ENCODE measurements at places on chromosomes 7 and 10. TPM values are rescaled to one million over a fixed set of nuclear protein-coding genes. Genes with fewer than 3 reads are reported as not detected.

DNA sequence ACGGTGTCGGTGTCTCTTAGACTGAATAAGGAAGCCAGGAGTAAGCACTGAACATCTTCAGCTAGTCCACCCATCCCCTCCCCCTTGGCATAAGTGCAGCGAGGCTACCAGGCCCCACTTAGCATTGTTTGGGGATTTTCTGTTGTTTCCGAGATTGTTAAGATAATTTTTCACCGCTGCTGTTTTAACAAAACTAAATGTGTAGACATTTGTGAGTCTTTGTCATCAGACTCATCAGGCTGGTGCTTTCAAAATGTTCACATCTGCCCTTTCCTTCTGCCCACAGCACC is 21.0 kb upstream of the GOT1 start:
- DNase-seq = no peak

Gene TAS2R5
- 0.53 TPM for total RNA-seq

DNA sequence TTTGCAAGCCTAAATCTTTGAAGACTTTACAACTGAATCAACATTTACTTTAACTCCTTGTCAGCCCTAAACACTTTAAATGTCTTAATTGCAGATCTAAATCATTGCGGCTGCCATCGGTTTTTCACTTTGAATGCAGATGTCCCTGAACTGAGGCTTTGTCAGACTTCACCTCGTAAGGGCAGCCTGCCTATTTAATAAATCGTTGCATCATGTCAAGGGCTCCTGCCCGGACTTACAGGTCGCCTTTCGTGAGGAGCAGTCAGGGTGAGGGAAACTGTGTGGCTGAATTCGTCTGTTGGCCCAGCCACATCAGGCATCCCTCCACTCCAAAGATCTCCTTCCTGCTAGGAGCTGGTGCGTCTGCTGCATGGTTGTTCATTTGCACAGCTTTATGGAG is 368.2 kb upstream of the NPVF start:
- no peak for DNase-seq

Gene ITGB8
- total RNA-seq = 4.8 TPM

Gene OGDHL
- 3.4 TPM for total RNA-seq

Gene ANKRD26
- 11.5 TPM for total RNA-seq

Gene SAP25
- 0.58 TPM for total RNA-seq

Gene FKBP6
- not detected for total RNA-seq

GRCh38 chr10:42866115-42866995 is 83.8 kb downstream of the BMS1 start:
- peak; percentile 89 for DNase-seq

DNA sequence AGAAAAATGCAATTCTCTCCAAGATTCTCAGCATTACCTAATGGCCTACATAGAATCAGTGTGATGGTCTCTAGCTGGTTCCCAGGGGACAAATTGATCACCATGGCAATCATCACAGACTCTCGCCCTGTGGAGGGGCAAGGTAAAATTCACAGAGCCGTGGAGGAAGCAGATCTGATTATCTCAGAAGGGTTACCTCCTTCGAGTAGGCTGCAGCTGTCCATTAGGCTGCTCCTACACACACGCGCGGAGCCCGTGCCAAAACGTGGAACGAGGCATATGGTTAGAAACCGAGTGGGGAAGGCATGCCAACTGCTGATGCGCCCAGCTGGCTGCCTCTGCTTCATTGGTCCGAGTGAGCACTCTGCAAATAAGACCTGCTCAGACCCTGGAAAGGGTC is 52.8 kb upstream of the PTER start:
- DNase-seq = no peak

GRCh38 chr7:127392182-127392565 is 334 bp downstream of the ZNF800 start:
- DNase-seq = peak; percentile 68

Gene LIPF
- not detected for total RNA-seq

Gene LEP
- total RNA-seq = 25.6 TPM

Gene CPN1
- total RNA-seq = not detected

- peak; percentile 14 for DNase-seq
These were observed 58.5 kb downstream of the RASGEF1A start for GRCh38 chr10:43208147-43209073.

Gene CYP2C9
- 0.18 TPM for total RNA-seq

- DNase-seq = no peak
These were observed 1.0 kb downstream of the OSBPL3 start for GRCh38 chr7:24978843-24979469.

GRCh38 chr7:103680161-103681144 is 234.4 kb upstream of the SLC26A5 start:
- DNase-seq = no peak

- no peak for DNase-seq
These were observed 1.4 kb upstream of the CTBP2 start for GRCh38 chr10:125161707-125162119.

DNA sequence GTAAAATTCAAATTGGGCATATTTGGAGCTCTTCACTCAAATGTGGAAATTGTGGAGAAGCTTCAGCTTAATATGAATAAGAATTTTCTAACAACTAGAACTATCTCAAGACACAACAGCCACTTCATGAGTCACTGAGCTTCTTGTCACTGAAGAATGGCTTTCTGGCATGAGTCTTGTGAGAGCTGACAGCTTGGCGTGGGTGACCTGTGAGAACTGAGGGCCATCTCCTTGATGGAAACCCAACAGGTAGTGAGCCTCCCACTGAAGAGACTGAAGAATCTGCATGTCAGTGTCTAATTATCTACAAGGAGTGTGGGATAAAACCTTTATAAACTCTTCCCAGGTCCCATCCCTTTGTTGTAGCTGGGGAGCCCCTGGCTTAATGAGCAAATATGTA is 66.0 kb downstream of the CLEC2L start:
- DNase-seq = no peak

All from left cardiac atrium (tissue), 4 donors.